ELR (cell line): ENCODE measurements at places on chromosomes 11 and 22.

- no peak for DNase-seq
These were observed 1.8 kb upstream of the EHF start for GRCh38 chr11:34619062-34619516.

- DNase-seq, result no peak
These were observed 19.1 kb upstream of the KCNJ11 start for GRCh38 chr11:17407575-17407974.

GRCh38 chr11:105389952-105390351, 219.9 kb upstream of the GRIA4 start:
- DNase-seq, result no peak

- DNase-seq, result no peak
These were observed 14.8 kb upstream of the MFNG start for GRCh38 chr22:37500745-37501609.

- no peak for DNase-seq
These were observed 113.3 kb downstream of the FAM76B start for GRCh38 chr11:95676308-95676707.

- DNase-seq, result no peak
These were observed 428.4 kb downstream of the MN1 start for GRCh38 chr22:27372969-27373670.

DNA sequence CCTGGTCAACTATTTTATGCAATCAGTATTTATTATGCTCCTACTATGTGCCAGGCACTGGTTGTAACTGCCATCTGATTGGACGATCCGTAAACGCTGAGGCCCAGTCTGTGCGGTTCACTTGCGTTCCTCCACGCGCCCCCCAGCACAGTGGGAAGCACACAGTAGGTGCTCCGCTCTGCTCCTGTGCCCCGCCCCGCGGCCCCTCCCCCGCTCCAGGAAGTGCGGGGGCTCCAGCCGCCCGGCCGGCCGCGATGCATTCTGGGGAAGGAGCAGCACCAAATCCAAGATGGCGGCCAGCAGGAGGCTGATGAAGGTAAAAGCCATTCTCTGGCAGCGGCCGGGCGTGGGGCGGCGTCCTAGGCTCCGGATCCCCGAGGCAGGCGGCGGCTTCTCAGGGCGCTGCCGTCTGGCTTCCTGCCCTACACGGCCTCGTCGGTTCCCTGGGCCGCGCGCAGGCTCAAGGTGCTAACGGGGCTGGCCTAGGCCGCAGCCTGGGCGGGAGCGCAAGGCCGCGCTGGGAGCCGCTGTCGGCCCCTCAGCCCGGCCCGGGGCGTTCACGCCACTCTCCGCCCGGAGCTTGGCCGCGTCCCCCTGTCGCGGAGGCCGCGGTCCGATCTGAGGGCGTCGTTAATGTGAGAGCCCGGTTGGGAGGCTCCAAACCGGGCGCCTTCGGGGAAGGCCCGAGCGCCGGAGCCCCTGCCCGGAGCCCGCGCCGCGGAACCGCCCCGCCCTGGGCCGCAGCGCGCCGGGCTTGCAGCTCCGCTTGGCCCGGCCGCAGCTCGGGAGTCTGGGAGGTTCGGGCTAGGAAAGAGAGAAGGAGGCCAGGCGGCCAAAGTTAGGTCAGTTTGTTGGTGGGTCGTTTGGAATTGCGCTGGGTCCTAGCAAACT, at the start of gene UBE2L3:
Gene UBE2L3 (plus strand): TSS at position 259 of the 891 bp plus-strand sequence. CDS start 31 bp downstream, at position 290.
- peak; percentile 86 for DNase-seq

- peak; percentile 33 for DNase-seq
These were observed 72.0 kb upstream of the LMO1 start for GRCh38 chr11:8335683-8336082.

DNA sequence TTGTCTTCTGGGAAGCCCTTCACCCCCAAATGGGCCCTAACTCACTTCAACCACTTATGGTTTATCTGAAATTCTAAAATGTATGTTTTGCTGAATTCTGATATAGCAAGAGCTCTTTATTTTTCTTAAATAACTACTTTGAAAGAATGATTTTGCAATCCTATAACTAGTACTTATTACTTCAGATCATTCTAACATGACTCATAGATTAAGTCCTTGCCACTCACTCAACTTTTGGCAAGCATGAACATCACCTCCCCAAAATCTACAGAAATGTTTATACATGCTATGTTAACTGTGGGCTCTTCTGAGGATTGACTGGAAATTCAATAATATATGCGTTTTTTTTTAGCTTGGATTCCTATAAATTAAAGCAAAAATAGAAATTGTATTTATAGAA, 367.4 kb upstream of the FAT3 start:
- no peak for DNase-seq

DNA sequence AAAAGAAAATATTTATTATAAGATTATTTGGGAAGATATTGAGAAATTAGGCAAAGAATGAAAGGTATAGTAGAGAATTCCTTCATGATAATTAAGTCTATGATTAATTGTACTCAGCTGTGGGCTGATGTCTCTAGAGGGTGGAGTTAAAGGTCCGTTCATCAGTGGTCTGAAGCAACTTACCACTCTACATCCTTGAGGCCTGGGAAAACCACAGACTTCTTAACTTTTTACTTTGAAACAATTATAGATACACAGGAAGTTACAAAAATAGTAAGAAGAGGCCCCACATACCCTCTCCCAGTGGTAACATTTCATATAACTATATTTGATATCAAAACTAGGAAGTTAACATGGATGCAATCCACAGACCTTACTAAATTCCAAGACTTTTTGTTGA, 167.0 kb upstream of the NECTIN1 start:
- no peak for DNase-seq

- DNase-seq, result no peak
These were observed 254.0 kb upstream of the CCDC90B start for GRCh38 chr11:83540112-83540675.

GRCh38 chr11:62593434-62594044, 2.2 kb upstream of the TUT1 start:
- DNase-seq, result peak; percentile 82

GRCh38 chr11:128937480-128937879, 5.2 kb downstream of the TP53AIP1 start:
- no peak for DNase-seq

DNA sequence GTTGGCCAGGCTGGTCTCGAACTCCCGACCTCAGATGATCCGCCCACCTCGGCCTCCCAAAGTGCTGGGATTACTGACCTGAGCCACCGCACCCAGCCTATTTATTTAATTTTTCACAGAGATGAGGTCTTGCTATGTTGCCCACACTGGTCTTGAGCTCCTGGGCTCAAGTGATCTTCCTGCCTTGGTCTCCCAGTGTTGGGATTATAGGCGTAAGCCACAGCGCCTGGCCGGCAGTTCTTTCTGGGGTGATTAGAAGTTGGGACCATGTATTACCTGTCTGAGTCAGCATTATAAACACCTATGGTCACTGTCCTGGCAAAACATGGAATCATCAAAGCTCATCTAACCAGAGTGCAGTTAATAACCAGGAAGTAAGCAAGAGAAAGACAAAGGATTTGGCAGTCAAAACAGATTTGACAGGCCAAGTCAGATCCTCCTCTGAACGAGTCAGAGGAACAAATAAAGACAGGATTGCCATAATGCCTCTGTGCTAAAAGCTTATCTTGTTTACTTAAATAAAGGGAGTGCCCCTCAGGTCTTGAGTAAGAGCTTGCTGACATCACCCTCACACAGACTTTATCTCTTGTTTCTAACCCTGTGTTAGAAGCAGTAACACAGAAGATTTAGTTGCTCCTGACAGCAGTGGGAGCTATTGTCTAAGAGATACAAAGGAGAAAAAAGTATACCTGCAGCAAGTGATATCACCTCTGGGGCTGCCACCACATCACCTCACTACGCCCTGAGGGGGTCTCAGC, 3.7 kb downstream of the SERPIND1 start:
- peak; percentile 89 for DNase-seq

DNA sequence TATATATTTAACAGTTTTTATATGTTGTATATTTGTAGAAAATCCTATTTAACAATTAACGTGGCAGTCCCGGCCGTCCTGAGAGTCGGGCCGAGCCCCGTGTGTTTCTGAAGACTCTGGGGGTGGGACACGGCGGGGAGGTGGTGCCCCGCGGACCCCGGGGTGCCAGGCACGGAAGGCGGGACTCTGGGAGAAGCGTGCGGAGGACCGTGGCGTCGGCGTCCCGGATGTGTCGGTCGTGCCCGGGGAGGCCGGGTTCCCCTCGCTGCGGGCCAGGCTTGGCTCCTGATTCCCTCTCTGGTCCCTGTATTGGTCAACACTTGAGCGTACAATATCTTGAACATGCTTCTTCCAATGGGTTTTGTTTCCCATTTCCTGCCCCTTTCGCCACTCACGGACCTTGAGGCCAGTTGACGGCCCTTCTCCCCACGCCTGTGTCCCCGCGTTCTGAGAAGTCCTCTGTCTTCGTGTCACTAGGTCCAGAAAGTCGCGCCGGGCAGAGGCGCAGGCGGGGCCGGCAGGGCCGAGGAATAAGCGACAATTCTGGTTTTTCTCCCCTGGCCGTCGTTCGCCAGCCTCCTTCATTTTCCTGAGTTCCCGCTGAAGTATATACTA, 1076.7 kb downstream of the BRD1 start:
- no peak for DNase-seq

GRCh38 chr11:35736952-35737351, 74.4 kb downstream of the TRIM44 start:
- no peak for DNase-seq

GRCh38 chr11:5242208-5242607, 7.4 kb downstream of the HBG1 start:
- no peak for DNase-seq
